ENCODE measurements at places on chromosomes 1 and 21.

GRCh38 chr1:241918879-241919278 lies 38.7 kb upstream of the BECN2 start:
- DNase-seq = peak; percentile 66

DNA sequence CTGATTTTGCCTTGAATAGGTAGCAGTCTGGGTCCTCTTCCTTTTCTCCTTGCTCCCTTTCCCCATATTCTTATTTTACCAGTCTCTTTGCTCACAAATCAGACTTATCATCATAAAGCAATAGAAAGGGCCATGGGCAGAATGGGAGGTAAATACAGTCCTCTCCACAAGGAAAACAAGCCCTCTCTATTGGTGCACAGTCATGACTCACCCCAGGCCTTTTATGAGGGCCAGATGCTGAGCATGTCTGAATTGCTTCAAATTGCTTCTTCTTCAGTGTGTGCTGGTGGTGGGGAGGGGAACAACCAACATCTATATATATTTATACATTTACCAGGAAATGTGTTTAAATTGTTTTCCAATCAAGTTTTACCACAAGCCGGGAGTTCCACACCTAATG lies 75.2 kb downstream of the GFI1 start:
- DNase-seq = peak; percentile 66

DNA sequence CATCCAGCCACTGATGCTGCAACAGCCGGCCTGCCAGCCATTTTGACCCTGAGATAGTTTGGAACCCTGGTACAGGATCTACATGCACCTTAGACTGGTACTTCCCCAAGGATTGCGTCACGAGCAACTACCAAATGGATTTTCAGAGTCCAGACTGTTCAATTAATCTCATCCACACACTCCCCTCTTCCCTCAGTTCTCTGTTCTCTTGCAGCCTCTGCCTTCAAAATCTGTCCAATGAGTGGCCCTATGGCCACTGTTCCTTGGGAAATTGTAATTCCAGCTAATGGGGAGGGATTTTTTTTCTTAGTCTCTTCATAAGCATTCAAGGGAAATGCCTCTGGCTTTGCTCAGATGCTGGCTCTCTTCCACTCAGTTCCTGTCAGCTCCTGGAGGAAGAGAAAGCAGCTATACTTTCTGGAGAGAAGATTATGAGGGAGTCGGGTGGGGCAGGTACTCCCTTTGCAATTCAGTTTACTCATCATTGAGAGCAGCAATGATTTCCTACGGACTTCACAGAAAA lies 19.8 kb upstream of the UAP1 start:
- DNase-seq = peak; percentile 91

DNA sequence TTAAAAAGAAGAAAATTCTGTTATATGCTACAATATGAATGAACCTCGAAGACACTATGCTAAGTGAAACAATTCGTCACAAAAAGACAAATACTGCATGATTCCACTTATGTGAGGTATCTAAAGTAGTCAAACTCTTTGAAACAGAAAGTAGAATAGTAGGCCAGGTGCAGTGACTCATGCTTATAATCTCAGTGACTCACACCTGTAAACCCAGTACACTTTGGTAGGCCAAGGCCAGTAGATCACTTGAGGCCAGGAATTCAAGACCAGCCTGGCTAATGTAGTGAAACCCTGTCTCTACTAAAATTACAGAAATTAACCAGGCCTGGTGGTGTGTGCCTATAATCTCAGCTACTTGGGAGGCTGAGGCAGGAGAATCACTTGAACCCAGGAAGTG lies 25.7 kb downstream of the EPHA10 start:
- DNase-seq = no peak

DNA sequence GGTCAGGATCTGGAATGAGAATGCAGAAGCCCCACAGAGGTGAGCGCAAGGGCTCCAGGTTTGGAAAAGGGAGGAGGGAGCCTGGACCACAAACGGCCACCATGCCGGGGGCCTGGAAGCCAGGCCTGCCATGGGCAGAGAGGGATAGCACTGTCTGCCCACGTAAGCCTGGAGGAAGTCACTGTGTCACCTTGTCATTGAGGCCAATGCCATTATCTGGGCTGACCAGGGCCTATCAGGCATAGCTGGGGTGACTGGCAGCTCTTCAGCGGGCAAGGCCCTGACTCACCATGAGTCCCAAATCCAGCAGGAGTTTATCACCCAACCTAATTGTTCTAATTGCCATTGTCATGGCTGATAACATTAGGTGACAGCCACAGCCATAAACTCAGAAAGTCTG lies 84.6 kb downstream of the MATN1 start:
- no peak for DNase-seq

Measured in adipocyte (in vitro differentiated cells).